ENCODE measurements at places on chromosomes 2 and 18.

GRCh38 chr2:100976061-100976460 is 26.0 kb upstream of the RPL31 start:
- no peak for DNase-seq

DNA sequence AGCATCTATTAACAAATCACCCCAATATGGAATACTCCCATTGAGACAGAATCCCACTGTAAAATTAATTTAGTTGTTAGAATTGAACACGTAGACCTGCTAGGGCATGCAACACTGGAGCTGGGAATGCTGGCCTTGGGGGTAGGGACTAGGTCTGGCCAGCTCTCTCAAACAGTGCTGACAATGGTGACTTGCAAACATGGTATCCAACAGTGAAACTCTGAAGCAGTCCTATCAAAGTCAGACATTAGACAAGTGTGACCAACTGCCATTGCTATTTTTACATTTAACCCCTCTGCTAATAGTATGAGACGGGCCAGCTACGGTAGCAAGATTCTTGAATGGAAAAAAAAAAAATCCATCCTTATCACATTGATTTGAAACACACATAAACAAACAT is 7.2 kb downstream of the E2F6 start:
- no peak for DNase-seq

DNA sequence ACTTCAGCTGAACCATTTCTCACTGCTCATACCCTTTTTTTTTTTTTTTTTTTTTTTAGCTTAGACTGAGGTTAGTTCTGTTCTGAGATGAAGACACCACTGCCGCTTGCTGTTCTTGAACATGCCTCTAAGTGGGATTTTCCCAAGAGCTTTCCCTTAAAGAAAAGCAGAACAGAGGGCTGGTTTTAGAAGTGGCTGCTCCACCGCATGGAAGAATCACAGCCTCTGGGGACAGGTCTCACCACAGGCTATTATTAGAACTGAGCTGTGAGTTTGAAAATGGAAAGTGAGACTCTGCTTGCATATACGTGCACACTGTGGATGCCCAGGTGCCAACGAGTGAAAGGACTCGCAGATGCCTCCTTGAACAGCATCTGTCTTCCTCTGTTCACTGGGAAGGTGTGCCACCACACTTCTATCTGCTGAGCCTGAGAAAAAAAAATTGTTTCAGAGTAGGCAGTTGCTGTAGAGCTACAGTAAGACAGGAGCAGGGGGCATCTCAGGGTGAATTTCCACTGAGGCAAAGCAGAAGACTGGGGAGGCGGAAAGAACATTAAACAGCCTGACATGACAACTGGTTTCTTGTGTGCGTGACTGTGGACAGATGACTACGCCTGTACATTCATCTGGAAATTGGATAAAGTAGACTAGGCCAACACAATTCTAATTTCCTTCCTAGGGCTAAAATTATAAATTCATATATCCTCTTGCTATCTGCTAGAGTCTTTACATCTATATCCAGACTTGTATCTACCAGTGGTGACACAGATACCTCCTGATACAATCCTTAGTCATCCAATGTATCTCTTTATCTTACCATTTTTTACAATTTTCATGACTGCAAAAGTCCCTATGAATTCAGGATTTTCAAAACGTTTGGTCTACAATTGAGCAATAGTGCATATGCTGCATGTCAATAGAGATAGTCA is 1045.7 kb upstream of the CELF4 start:
- DNase-seq: no peak

DNA sequence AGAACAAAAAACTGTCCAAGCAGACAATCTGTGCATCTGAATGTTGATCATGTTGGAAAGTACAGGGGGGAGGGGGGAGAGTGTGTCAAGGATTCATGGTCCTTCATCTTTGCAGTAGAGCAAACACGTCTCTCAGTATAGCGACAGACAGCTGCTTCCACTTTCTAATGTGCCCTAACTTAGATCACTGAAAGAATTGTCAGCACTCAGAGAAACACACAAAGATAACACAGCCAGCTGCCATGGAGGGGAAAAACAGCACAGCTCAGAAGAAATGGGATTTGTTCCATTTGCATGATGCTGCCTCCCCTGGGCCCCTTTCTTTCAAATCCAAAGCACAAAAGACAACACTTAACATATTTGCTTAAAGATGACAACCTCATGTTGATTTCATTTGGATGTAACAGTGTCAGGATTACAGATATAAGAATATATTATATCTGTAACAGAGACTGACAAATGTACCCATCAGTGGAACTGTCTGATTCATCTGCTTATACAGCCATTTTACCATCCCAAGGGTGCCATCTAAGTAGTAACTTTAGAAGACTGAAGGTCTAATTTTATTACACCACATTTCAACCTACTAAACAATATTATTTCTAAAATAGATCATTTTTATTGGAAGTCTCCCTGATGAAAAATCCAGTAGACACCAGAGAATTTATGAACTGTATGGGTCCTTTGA is 17.7 kb downstream of the FIGN start:
- no peak for DNase-seq

GRCh38 chr2:79453918-79454317 is 58.9 kb upstream of the CTNNA2 start:
- DNase-seq: no peak

DNA sequence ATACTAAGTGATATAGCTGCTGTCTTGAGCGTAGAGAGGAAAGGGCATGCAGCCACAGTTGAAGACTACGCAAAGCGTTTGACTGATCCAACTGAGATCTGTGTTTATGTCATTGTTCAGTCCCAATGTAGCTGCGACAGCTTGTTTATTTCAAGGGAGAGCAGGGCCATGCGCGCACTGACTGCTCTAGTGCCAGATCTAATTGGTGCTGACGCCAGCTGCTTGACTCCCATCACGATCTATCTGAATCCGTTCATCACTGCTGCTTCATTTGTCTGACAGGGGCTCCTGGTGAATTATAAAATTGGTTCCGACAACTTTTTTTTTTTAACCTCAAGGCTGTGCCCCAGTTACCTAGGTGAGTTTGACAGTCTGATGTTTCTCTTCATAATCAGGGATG is 75.7 kb downstream of the CHST9 start:
- DNase-seq: no peak

GRCh38 chr2:96412307-96413258 is 77.0 kb downstream of the NCAPH start:
- no peak for DNase-seq

DNA sequence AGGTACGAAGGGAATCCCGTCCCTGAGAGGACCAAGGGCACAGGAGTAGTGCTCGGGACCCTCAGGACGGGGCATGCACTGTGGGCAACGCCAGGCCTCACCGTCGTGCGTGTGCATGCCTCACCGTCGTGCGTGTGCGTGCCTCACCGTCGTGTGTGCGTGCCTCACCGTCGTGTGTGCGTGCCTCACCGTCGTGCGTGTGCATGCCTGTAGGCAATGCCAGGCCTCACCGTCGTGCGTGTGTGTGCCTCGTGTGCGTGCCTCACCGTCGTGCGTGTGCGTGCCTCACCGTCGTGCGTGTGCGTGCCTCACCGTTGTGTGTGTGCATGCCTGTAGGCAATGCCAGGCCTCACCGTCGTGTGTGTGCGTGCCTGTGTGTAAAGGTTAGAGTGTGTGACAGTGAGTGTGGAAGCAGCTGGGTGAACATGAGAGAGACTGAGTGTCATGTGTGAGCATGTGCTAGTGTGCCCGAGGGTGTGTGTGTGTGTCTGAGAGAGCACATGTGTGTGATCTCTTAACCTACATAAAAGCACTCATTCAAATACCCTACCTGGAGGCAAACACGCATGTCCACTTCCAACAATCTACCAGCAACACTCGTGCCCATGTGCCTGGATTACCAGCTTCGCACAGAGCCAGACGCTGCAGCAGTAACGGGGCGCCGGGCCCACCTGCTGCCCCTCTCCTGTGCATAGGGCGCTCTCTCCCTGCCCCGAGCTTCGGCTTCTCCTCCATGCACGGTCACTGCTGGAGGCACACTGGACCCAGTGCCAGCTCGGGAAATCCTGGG is 36.3 kb downstream of the ZNF516 start:
- no peak for DNase-seq

DNA sequence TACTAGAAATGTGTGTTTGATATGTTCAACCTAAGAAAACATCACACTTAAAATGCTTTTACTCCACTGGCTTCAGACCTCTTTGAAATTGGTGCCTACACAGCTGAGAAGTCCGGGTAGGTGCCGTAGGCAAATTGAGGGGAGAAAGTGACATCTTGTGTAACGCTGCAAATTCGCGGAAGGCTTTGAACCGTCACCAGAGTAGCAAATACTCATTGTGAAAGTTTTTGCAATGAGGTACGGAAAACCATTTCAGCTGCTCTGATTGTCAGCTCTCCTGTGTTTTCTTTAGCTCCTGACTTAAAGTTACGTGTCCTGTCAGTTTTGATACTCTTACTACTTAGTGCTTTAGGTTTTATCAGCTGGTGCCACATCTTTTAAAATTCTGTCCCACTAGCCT is 224.5 kb downstream of the FAM210A start:
- DNase-seq: no peak

- no peak for DNase-seq
These were observed 367 bp downstream of the FBXO48 start for GRCh38 chr2:68466778-68467076.

DNA sequence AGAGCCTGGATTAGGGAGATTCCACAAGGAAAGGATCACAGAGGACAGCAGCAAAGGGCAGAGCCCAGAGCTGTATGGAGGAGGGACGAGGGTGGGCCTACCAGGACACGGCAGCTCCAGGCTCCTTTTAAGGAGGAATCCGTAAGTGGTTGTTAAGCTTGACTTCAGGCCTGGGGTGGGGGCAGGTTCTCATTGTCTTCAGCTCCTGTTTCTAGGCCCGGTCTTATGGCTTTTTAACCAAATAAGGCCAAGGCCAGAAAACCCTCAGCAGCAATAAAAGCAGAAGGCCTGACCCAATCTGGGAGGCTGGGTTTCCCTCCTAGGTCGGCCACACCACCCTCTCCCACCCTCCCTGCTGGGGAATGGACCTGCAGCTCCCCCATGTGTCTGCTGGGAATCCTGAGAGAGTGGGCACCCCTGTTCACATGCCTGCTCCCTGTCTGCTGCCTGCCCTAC is 111.2 kb downstream of the PLB1 start:
- no peak for DNase-seq

DNA sequence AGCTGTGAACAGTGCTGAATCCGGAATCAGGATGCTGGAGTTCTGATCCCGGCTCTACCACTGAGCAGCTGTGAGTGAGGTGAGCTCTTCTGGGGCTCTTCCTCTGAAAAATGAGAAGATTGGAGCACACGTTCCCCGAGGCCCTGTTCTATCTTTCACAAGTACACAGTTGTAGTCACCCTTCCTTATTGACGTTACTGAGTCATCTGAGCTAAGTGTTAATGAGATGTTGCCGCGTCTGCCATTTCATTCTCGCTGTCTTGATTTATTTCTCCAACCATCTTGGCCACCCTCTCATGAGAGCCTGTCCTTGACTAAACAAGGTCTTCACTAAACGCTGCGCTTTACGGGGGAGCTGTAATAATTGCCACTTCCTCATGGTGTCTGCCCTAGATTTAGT is 31.9 kb upstream of the EFR3B start:
- no peak for DNase-seq

GRCh38 chr2:118808429-118808809 is 39.0 kb downstream of the EN1 start:
- no peak for DNase-seq

DNA sequence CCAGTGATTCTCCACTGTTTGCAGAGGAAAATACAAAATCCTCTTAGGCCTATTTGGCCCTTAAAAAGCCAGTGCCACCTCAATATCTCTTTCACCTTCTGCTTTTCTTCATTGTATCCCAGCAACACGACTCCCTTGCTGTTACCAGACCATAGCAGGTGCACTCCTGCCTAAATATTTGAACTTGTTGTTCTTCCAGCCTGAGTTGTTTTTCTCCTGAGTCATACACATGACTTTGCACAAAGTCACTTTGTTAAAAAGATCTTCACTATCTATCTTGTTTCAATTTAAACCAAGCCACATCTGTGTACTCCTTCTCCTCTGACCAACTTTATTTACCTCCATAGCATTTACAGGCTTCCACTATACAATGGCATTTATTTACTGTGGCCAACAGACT is 103.6 kb downstream of the LRRTM4 start:
- DNase-seq: no peak

DNA sequence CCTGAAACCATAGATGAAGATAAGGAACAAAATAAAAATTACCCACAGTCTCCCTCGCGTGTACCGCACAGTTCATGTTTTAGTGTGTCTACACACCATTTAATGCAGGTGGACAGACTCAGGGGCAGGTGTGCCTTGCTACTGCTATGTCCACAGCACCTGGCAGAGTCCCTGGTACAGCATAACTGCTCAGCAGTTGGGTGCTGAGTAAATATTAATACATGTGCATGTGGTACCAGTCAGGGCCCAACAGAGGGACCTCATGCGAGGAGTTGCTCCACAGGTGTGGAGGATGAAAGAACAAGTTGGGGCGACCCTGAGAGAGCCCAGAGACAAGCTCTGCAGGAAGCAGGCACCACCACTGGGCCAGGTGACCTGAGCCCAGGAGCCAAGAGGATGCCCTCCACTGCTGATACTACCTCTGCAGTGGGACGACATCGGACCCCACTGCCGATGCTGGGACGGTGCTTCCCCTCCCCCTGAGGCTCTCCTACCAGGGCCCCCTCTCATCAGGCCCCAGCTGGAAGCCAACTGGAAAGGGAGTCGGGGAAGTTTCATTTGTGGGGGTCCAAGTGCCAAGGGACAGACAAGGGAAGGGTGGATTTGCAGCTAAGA is 100.8 kb downstream of the NEDD4L start:
- DNase-seq: no peak

DNA sequence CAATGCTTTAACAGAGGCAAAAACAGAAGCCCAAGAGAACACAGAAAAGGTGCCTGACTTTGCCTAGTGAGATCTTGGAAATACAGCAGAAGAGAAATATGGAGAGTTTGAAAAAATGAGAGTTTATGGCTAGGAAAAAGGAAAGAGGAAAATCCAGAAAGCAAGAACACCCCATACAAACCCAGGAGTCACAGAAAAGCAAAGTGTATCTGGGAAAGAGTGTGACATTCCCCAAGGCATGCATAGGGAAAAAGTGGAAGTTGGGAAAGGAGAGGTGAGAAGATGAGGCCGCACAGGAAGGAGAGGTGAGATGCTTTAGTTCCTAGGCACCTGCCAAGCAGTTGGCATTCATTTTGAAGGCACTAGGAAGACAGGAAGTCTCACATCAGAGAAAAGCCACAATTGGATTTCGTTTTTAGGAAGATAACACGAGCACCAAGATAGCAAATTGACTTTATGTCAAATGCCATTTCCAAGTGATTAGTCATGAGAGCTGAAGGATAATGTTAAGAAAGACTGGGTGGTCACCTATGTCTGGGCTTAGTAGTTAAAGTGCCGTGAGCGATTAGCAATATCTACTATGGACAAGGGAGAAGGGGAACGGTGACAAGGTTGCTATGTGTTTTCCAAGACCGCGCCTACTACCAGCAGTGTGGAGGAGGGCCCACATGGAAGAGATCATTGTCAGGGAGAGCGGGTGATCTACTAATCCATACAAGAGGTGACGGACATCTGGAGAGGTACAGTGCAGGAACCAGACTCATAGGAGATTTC is 224.1 kb upstream of the PARD3B start:
- no peak for DNase-seq

DNA sequence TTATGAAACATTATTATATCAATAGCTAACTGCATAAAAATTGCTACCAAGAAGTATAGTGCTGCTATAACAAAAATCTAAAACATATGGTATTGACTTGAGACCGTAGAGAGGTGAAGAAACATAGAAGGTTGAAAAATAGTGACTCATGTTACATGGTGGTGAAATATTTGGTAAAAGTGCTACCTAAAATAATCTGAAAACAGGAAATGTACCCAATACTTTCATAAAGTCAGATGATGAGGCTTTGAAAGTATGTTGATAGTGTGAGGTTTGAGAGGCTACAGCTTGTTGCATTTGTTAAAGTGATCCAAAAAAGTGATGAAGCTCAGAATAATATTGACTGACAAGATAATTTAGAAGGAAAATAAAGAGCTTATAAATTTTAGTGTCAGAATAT is 718.7 kb upstream of the SLC8A1 start:
- no peak for DNase-seq

All from fibroblast of the conjunctiva (primary cell).